ENCODE measurements at places on chromosomes 16 and 17. TPM values are rescaled to one million over a fixed set of nuclear protein-coding genes. Genes with fewer than 3 reads are reported as not detected.

GRCh38 chr17:63934183-63935112, 2.3 kb upstream of the CD79B start:
- no peak for DNase-seq

DNA sequence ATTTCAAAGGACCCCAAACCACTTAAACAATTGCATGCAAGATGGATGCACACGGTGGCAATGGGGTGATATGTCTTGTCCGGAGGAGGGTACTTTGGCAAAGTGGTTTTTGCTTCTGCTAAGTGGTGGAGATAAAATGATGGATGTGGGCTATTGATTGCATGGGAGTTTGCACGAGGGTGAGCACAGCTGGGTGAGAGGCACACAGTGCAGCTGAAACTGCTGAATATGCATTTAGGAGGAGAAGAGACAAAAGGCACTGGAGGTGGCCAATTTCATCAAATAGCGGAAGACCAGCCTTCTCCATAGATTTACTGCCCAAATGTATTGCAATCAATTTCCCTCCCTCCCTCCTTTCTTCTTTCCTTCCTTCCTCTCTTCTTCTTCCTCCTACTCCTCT, 414.4 kb upstream of the EEF2KMT start:
- DNase-seq, result no peak

DNA sequence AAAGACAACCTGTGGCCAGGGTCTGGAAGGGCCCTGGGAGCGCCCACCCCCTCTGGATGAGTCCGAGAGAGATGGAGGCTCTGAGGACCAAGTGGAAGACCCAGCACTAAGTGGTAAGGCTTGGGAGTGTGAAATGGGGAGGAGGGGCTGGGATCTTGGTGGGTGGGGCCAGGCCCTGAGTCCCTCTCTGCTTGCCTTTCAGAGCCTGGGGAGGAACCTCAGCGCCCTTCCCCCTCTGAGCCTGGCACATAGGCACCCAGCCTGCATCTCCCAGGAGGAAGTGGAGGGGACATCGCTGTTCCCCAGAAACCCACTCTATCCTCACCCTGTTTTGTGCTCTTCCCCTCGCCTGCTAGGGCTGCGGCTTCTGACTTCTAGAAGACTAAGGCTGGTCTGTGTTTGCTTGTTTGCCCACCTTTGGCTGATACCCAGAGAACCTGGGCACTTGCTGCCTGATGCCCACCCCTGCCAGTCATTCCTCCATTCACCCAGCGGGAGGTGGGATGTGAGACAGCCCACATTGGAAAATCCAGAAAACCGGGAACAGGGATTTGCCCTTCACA, 1.2 kb upstream of the STARD3 start:
- no peak for DNase-seq

DNA sequence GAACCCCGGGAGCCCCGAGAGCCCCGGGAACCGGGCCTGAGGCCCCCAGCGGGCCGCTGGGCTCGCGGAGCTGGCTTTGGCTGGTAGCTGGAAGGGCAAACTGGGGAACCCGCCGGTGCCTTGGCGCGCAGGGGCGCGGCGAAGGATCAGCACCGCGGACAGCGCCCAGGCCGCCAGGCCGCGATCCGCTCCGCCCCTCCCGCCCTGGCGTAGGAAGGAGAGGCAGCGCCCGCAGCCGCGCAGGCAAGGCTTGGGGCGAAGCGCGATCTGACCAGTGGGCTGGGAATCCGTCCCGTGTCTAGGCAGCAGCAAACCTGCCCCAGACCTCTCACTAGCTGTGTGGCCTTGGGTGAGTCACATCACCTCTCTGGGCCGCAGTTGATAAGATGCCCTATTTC, 331 bp upstream of the CCDC92B start:
- peak; percentile 95 for DNase-seq

DNA sequence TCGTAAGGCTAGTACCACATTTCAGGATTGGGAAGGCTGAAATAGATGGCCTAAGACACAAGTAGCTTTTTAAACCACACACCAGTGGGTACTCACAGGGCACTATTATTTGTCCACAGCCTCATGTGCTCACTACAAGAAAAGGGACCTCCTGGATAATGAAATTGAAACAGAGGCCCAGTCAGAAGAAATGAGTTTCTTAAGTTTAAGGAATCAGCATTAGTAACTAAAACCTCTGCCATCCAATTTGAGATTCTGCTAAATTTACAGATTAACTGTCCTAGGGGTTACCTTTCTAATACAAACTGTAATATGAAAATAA, 3.0 kb downstream of the USP7 start:
- no peak for DNase-seq

DNA sequence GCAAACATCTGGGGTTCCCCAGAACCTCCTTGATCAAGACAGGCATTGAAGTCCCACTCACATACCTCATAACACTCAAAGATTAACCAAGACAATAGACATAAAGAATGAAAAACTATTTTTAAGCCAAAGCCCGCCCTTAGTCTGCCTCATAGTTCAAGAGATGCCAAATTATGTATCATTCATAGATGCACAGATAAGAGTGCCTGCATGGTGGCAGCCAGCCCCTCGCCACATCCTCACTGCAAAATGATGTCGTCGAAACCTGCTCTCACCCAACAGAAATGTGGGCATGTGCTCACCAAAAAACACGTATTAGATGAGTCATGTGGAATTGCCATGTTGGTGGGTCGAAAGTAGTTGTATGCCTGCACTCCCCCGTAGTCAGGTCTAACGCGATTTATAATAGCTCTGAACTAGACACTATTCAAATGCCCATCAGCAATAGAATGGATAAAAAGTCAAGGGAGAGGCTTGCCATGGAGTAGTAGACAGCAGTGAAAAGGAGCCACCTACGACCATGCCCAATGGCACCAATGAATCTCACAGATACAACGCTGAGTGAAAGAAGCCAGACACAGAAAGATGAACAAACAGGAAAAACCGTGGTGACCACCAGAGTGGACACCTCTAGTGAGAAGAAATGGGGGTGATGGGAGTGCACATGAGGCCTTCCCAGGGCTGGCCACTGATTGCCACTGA, 64.8 kb downstream of the C16orf95 start:
- DNase-seq, result no peak

DNA sequence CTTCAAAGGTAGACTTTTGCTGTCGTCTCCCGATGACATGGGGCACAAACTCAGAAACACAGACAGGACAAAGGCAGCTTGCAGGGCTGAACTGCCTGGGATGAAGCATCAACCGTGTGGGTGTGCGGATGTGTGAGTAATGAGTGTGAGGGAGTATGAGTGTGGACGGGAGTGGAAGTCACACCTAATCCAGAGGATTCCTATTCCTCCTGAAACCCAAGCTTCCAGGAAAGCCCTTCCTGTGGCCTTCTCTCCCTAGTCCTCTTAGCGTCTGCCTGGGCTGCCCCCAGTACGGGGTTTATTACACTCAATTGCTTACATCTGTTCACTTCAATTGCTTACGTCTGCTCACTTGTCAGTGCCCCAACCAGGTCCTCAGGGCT, 2.3 kb upstream of the IL4R start:
- no peak for DNase-seq

- DNase-seq, result no peak
Measured at GRCh38 chr17:31702041-31702440, 157.0 kb downstream of the COPRS start.

DNA sequence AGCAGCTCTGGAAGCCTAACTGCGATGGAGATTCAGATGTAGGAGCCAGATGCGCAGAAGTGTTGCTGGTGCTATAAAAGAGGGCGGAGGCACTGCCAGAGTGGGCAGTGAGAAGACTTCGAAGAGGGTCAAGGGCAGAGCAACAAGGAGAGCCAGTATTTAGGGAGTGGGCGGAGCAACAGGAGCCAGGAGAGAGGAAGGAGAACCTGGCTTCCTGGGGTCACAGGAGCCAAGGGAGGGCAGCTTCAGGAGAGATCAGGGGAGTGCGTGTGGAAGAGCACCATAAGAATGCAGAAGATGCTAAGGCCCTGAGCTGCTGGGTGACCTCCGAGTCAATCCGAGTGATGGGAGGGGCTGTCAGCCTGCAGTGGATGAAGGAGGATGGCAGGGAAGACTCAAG, 14.4 kb upstream of the MRPS23 start:
- DNase-seq, result no peak

- peak; percentile 84 for DNase-seq
Measured at GRCh38 chr16:16062023-16062937, 112.9 kb downstream of the ABCC1 start.

DNA sequence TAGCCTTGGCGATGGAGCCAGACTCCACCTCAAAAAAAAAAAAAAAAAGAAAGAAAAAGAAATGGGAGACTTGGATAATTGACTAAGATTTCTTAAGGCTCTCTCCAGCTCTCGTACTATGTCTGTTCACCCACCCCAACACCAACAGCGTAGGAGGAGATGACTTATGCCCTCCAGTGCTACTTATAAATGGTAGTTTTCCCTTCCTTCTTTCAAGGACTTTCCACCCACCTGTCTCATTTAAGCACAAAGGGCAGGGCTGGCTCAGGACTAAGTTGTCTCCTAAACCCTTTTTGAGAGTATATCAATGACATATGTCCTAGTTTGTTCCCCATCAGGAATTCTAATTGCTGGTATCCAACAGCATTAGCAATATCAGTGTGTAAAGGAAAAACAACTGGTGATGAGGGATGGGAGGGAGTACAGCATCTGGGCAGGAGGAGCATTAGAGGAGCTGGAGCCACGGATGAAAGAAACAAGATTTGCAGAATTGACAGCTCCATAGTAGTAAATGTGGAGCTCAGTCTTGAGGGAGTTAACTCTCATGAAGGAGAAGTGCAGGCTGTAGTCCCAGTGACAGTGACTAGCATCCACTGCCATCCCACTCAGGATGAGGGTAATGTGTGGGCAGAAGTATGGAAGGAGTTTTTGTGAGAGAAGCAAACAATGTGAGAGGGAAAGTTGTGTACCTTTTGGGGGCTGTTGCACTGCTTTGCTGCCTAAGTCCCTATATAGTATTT, 17.2 kb downstream of the UBE2Z start:
- DNase-seq, result no peak

DNA sequence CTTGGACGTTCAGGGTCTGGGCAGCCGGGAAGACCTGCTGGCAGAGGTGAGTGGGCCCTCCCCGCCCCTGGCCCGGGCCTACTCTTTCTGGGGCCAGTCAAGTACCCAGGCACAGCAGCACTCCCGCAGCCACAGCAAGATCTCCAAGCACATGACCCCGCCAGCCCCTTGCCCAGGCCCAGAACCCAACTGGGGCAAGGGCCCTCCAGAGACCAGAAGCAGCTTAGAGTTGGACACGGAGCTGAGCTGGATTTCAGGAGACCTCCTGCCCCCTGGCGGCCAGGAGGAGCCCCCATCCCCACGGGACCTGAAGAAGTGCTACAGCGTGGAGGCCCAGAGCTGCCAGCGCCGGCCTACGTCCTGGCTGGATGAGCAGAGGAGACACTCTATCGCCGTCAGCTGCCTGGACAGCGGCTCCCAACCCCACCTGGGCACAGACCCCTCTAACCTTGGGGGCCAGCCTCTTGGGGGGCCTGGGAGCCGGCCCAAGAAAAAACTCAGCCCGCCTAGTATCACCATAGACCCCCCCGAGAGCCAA, 8.6 kb upstream of the ABCC3 start:
- peak; percentile 88 for DNase-seq

GRCh38 chr16:48054881-48055601, 100.8 kb downstream of the ABCC12 start:
- DNase-seq, result peak; percentile 80

DNA sequence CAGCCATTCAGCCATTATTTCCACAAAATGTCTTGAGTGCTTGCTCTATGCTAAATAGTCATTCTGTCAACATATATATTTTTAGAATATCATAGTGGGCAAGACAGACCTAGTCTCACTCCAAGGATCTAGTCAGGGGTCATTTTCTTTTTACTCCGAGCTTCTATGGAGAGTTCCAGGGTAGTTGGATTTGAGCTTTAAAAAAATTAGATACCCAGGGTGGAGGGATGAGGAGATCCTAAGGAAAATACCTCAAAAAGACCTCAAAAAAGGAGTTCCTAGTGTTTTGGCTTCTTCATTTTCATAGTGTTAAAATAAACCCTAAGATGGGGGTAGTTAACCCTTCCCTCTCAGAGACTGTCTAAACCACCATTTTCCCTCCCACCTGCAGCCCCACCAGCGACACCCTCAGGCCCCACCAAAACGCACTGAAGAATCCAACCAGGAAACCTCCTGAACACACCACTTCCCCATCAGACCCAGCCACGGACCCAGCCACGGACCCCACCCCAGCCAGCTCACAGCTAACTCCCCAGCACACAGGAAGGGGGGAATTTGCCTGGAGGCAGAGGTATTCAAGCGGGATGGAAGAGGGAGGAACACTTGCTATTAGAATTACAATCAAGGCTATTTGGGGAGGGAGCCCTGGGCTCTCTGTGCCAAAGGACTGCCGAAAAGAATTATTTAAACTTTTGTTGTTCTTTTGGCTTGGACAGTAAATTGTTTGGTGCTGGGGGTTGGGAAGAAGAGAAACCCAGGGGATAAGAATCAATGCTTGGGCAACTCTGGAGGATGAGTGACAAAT, 2.2 kb downstream of the ETV4 start:
- DNase-seq, result no peak

DNA sequence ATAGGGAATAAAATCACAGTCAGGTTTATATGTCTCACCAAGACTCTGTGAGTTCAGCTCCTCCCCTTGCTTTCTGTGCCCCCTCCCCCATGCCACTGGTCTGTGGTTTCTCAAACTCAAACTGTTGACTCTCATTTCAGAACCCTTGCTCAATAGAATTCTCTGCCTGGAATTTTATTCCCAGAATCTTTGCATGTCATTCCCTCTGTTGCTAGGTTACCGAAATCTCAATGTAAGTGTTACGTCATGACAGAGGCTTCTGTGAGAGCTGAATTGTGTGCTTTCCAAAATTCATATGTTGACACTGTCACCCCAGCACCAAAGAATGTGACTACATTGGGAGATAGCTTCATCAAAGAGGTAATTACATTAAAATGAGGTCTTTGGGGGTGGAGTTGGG, 1938.8 kb downstream of the TP53TG3F start:
- no peak for DNase-seq

DNA sequence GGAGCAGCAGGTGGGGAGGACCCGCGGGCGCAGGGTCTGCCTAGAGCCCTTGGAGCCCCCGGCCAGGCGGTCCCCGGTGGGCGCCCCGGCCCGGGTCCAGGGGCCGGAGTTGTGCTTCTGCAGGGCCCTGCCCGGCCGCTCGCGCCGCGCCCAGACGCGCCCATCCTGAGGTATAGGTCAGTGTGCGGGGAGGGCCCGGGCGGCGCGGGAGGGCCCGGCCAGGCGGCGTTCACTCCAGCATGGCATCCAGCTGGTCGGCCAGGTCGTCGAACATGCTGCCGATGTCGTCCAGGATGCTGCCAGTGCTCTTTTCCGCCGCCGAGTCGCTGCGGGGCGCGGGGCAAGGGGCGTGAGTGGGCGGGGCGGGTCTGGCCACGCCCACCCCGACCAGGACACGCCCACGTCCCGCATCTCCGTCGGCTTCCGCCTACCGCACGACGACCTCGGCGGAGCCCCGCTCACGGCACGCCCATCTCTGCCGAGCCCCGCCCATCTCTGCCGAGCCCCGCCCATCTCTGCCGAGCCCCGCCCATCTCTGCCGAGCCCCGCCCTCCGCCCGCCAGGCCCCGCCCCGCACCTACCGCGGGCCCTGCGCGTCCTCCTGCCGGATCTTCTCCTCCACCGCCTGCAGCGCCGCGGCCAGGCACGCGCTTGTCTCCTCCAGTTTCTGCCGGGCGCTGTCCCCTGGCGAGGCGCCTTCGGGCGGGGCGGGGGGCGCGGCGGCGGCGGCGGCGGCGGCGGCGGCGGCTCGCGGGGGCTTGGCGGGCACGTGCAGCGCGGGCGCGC, 17.9 kb downstream of the CASKIN1 start:
- DNase-seq, result peak; percentile 76

- peak; percentile 86 for DNase-seq
Measured at GRCh38 chr16:30567160-30567990, 4.1 kb downstream of the ZNF688 start.

The CCL5 gene
- 19.6 TPM for total RNA-seq

The ITGA3 gene
- total RNA-seq, result 14.5 TPM

The KRT33B gene
- not detected for total RNA-seq

The TBC1D3C gene
- not detected for total RNA-seq

The TP53TG3 gene
- not detected for total RNA-seq

Measured in activated CD4-positive, alpha-beta T cell treated with anti-CD3 and anti-CD28 coated beads, Interleukin-2, amount 10 ng/mL, durations not matched to agents 24 days and 14 days (primary cell).